ENCODE measurements at places on chromosomes 6 and 20.

DNA sequence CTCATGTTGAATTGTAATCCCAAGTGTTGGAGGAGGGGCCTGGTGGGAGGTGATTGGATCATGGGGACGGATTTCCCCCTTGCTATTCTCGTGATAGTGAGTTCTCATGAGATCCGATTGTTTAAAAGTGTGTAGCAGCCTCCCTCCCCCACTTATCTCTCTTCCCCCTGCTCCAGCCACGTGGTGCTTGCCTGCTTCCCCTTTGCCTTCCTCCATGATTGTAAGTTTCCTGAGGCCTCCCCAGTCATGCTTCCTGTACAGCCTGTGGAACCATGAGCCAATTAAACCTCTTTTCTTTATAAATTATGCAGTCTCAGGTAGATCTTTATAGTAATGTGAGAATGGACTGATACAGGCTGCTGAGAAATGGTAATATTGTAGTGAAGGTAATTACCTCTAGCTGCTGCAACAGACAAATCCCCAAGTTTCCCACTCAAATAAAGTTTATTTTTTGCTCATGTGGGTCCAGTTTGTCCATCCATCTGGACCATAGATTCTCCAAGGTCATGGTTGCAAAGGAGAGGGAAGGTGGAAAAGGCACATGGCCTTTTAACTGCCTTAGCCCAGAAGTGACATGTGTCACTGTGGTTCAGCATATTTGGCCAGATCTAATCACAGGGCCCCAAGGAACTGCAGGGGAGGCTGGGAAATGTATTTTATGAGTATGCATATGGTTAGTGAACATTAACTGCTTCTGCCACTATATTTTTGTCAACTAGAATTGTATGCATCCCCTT, 89.2 kb downstream of the TRMT11 start:
- no peak for DNase-seq

DNA sequence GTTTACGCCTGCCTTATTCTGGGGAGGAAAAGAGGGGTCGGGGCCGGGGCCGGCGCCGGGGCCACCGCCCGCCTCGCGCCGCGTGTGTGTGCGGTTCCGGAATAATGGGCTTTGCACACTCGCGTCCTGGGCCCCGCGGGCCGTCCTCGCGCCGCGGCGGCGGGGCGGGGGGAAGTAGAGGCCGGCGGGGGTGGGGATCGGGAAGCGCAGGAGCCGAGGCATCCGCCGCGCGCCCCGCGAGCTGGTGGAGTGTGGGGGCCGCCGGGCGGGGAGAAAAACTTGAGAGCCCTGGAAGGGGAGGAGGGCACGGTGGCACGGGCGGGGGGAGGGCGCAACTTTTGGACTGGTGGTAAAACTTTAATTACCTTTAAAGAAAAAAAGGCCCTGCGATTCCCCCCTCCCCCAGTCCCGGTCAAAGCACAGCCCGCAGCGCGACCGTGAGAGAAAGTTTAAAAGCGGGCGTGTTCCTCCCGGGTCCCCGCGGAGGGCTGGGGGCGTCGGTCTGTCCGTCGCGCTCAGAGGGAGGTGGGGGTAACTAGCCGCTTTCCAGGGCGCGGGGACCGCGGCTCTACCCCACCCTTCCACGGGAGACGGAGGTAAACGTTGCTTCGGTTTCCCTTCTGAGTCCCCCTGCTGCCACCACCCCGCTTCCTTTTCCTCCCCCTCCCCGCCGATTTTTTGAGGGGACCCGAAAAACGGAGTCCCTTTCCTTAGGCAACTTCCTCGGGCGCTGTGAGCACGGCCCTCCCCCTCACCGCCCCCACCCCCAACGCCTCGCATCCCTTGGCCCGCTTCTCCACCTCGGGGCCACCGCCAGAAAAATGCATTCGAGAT, 1.9 kb downstream of the L3MBTL3 start:
- DNase-seq = peak; percentile 7

DNA sequence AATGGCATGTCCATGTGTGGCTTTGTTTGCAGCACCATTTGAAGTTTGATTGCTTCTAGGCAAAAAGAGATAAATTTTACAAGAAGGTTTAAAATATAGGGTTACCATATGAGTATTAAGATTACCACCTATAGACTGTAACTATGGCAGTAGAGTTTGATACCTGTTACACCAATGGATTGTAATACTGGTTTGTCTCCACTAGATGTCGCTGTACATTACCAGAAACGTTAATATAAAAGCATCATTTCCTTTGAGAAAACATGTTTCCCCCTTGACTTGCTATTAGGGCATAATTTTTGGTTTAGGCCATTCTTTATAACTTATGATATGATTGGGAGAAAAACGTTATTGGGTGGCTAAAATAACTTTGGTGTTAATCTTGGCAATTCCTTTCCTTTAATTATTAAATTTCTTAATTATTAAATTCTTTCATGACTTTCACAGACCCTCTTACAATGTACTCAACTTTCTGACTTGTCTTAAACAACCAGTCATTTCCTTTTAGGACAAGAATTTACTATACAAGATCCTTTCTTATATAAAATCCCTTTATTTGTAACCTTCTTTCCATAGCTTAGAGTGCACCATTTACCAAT, 42.8 kb downstream of the HLA-DPB1 start:
- DNase-seq = no peak

DNA sequence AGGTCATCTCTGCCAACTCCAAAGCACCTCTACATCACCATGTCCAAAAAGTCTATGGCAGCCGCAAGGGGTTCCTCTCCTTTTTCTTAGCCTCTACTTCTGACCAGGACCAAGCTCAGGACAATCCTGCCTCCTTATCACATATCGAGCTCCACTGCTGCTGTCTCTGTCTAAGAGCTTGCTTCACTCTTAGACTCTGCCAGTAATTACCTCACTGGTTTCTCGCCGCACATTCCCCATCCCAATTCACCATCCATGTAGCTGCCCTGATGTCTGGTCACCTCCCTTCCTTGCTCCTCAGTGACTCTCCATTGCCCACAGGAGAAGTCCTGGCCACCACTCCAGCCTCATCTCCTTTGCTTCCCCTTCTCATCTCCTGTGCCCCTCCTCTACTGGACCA, 24.1 kb upstream of the PI16 start:
- no peak for DNase-seq

- no peak for DNase-seq
These were observed 45.3 kb downstream of the NINL start for GRCh38 chr20:25539742-25540672.

DNA sequence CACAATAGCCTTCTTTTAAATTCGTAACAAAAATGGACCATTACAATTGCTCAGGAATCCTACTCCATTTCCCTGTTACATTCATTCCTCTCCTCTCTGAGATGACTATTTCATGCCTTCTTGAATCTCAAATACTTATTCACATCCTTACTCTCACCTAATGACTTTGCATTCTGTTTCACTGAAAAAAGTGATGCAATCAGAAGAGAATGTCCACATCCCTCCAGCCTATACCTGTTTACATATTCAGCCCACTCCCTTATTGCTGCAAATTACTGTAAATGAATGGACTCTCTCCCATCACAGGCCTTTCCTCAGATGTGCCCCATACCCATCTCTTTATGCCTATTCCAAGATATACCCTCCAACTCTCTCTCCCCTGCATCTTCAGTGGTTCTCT, 8.6 kb downstream of the TAAR1 start:
- DNase-seq = no peak

DNA sequence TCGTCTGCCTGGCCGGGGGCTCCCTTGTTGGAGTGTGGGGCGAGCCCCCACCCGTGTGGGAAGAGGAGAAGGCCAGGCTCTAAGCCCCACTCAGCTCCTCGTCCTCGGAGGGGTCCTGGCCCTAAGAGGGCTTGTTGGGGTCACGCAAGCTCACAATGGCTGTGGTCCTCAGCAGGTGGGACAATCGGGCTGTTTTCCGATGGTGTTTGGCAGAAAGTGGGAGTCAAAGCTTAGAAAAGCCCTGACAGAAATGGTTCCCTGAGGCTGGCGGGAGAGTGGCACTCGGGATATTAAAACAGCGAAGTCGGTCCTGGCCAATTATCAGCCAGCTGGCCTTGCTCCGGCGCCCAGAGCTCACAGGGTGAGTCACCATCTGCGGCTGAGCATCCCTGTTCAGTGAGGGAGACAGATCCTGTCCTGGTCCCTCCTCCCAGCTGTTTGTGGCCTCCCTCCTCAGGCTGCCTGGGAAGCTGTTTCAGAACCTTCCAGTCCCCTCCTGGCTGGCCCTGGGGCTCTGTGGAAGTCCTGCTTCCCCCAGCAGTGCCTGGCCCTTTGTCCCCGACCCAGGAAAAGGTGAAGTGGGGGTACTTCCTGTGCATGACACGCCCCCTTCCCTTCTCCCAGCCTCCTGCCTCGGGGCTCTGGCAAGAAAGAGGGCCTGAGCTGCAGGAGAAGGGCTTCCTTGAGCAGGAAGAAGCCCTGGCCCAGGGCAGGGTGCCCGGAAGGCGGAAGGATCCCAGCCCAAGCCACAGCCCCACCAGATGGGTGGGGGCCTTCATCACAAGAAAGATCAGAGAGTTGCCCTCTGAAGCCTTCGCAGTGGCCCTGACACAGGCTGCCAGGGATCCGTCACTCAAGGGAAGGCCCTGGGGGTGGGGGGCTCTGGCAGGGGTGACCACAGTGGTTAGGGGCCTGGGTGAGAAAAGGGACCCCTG, 53.6 kb upstream of the BHLHE23 start:
- no peak for DNase-seq

- DNase-seq = no peak
These were observed 183.1 kb downstream of the GMPR start for GRCh38 chr6:16421462-16421960.

GRCh38 chr20:13331536-13331935, 110.5 kb downstream of the ISM1 start:
- DNase-seq = no peak

DNA sequence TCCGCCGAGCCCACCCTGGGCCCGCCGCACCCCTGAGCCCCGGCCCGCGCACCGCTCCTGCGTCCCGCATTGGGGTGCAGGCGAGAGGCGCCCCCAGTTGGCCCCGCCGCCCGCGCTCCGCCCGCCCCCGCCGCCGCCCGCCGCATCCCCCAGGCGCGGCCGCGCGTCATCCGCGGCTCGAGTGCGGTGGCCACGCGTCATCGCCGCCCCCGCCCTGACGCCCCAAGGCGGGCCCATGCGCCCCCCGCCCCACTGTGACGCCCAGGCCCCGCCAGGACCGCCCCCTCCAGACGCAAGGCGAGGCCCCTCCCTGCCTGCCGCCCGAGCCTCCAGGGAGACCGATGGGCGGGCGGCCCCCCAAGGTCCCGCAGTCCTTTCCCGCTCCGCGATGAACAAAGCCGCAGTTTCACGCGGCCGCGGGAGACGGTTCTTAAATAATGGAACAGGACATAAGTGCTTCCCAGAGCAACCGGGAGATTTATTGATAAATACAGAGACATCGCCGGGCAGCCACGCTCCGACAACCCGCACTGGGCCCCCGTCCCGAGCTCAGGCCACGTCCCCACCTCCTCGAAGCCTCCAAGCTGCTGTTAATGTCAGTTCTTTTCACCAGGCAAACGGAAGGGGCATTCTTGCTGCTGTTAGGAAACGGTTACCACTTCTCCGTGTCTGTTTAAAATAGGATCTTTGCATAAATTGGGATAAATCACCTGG, at the start of gene ANKRD60:
Gene ANKRD60 (minus strand): TSS at position 170 of the 714 bp plus-strand sequence. CDS start 0 bp downstream, at position 170.
- DNase-seq = peak; percentile 19

- DNase-seq = no peak
These were observed 144.4 kb downstream of the MMS22L start for GRCh38 chr6:97138581-97138980.

- DNase-seq = no peak
These were observed 32.8 kb upstream of the POPDC3 start for GRCh38 chr6:105212587-105212986.

DNA sequence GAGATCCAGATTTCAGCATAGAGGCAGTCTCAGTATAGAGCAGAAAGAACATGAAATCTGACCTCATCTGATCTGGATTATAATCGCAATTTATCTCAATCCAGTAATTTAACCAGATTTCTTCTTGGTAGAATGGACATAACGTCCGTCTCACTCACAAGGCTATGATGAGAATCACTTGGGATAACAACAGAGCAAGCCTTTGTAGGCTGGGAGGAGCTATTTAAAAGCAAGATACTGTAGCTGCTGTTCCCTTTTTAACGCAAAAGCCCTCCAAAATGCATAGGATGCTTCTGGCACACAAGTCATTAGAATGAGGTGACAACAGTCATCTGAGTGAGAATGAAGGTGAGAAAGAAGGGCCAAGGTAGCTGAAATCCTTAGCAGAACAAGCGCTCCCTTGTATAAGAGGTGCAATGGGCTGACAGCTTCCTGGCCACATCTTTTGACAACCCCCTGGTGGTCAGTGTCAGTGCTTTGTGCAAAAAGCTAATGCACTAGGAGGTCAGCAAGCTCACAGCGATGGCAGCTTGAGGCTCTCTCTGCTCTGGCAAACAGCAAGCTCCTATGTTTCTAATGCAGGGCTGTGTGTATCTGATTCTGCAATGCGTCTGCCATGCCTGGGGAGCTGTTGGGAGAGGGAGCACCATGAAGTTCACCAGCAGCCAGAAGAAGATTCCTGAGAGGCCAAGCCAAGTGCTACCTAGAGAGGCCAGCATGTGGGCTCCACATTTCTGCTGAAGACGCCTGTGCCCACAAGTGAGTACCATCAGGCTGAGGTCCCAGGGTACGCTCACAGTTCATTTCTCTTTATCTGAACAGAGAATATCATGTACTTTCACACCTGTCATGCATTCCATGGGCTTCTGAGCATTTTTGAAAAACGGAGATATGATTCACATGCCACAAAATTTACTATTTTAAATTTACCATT, 16.2 kb downstream of the METTL24 start:
- no peak for DNase-seq

DNA sequence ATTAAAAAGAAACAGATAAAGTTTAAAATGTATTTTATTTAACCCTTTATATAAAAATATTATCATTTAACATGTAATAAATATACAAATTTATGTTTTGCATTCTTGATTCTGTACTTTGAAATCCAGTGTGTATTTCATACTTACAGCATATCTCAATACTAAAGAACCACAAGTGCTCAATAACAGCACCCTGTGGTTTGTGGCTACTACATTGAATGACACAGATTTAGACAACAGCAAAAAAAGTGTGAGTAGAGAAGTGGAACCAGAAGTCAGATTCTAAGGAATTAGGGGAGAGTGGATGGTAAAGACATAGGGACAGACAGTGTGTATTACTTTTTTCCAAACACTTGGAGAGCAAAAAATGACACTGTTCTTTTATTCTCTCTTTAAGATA, 524.5 kb downstream of the BMP2 start:
- no peak for DNase-seq

- no peak for DNase-seq
These were observed 10.5 kb upstream of the ZNF343 start for GRCh38 chr20:2519115-2519809.

- DNase-seq = no peak
These were observed 1.1 kb downstream of the SPTLC3 start for GRCh38 chr20:13009682-13010406.

DNA sequence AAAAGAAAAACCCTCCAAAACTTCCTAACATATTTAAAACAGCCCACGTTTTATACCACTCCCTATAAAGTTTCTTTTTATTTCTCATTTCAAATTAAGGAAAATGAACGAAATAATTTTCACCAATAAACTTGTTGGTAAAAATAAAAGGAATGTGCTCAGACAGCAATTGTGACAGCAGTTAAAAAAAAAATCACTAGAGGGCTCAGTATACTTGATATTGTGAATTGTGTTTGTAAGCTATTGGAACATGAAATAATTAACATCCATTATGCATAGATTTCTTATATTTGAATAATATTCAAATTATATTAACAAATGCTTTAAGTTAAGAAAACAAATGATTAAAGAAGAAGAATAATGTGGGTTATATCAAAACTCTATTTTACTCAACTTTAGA, 105.5 kb downstream of the ASCC3 start:
- no peak for DNase-seq
